ENCODE measurements at places on chromosomes 2 and 18.
A peak's percentile ranks its signal among the peaks of the same experiment; 100 is the strongest.

DNA sequence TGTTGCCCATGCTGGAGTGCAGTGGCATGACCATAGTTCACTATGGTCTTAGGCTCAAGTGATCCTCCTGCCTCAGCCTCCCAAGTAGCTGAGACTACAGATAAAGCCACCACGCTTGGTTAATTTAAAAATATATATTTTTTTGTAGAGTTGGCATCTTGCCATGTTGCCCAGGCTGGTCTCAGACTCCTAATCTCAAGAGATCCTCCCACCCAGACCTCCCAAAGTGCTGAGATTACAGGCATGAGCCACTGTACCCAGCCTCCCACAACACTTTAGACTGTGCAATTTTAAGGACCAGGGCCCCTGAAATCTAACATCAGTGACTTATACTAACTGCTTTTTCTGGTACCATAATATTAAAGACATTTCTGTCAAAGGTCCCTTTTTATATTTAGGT lies 5.2 kb downstream of the TXNDC2 start:
- DNase-seq = no peak

- DNase-seq = no peak
These were observed 43.3 kb upstream of the LDLRAD4 start for GRCh38 chr18:13175266-13175665.

DNA sequence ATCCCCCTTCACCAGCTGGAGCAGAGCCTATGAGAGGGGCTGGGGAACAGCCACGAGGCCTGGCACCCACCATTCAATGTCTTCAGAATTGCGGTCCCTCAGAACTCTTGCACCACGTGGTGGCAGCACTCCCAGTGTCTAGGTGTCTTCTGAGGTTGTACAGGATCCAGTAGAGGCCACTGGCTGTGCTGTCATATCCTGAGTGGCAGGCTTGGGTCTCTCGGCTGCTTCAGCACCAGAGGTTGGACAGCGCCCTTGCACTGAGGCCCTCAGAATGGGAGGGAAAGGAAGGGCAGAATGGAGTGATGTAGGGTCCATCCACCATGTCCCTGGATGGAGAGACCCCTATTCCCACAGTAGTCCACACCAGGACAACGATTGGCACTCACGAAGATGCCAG lies 112.0 kb upstream of the TEKT4 start:
- no peak for DNase-seq

GRCh38 chr18:80068571-80069272 lies 34.5 kb downstream of the RBFA start:
- no peak for DNase-seq

- DNase-seq = no peak
These were observed 37.0 kb downstream of the PUM2 start for GRCh38 chr2:20313659-20314058.

DNA sequence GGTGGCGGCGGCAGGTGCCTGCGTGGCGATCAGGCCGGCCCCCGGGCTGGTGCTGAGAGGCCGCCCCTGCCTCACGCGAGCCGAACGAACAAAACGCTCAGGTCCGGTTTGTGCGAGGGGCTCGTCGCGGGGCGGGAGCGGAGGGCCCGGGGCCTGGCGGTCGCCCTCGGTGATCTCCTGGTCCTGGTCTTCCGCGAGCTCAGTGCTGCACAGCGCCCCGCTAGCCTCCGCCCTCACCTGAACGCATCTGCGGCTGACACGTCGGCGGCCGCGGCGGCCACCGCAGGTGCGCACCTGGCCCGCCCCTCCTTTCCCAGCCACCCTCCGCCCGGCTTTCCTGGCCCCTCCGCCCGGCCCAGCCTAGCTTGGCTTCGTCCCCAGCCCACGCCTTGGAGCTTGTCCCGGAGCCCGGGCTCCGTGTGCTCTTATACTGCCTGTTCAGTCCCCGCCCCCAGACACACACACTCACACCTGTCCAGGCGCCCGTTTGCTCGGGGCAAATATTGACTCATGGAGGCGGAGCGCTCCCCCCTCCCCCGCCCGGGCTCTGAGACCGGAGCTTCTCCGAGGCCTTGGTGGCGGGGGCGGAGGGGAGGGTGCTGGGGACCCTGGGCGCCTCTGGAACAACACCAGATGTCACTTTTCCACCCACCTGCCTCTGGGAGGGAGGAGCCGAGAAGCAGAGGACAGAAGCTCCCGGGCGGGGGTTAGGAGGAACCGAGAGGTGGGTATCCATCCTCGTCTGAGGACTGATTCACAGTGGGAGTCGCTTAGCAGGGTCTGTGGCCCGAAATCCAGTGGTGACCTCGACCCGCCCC lies 8.6 kb upstream of the CRYBA2 start:
- peak; percentile 80 for DNase-seq

DNA sequence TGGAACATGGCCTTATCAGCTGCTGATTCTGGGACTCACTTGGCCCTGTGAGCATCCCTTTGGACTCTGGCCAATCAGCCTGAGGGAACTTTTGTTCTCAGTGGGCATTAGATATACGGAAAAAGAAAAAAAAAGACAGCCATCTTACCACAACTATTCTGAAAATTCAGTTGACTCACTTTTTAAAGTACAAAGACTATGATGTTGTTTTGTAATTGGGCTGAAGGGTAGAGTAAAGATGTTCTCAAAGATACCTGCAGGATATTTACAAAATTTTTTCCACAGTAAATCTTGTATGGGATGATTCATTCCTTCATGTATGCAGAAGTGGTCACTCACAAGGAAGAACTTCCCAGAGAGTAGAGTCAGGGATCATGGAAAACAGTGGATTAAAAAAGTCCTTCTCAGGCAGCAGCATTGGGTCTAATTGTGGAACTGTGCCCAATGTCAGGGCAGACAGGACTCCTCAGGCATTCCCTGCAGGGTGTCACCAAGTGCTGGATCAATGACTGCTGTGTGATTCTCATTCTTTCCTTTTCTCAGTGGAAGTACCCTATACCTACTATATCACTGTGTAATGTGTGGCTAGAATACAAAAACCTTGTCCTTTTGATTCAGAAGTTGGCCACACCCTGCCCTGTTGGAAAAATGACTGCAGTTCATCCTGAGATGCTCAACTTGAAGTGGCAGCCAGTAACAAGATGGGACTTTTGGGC lies 35.4 kb downstream of the SULT1C4 start:
- no peak for DNase-seq

DNA sequence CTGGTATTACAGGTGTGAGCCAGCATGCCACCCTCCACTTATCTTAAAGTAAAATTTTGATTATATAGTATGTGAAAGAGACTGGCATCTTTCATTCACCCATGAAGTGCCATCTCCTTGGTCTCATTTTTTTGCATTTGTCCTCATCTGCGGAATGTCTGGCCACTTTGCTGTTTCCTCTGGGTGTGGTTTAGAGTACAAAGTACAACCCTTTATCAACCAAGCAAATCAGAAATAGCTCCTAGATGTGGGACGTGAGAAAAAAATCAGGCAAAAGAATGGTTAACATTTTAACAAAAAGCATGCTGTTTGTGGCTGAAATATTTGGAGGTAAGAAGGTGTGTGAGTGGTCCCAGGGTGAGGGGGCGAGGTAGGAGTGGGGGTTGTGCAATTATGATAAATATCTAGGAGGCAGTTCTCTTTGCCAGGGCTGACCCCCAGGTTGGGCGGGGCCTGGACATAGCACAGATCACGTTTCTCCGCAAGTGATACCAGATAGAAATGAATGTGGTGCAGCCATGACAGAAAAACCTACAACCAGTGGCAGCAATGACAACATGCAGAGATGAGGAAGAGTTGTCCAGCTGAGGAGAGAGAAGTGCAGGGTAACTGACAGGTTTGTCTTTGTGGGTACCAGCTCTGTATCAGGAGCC lies 115.8 kb upstream of the SERTAD2 start:
- DNase-seq = no peak

DNA sequence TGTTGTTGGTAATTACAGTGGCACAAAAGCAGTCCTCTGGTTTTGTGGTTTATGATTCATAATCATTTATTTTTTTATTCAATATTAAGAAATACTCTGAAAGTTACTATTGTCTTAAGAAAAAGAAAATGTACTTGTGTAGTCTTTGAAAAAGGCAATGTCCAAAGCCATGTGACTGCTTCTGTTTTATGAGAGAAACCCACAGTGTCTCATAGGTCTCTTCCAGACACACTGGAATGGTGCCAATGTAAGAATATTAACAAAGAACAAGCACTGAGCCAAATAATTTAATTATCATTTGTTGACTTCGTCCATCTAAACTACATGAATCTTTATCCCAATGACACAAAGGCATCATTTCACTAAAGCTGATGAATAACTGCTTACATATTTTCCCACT lies 62.5 kb downstream of the RPRM start:
- DNase-seq = no peak
